ENCODE measurements at places on chromosomes 1 and 21. TPM values are rescaled to one million over a fixed set of nuclear protein-coding genes. Genes with fewer than 3 reads are reported as not detected.

- peak; percentile 51 for DNase-seq
Observed at GRCh38 chr1:154960446-154961136, 991 bp downstream of the PYGO2 start.

DNA sequence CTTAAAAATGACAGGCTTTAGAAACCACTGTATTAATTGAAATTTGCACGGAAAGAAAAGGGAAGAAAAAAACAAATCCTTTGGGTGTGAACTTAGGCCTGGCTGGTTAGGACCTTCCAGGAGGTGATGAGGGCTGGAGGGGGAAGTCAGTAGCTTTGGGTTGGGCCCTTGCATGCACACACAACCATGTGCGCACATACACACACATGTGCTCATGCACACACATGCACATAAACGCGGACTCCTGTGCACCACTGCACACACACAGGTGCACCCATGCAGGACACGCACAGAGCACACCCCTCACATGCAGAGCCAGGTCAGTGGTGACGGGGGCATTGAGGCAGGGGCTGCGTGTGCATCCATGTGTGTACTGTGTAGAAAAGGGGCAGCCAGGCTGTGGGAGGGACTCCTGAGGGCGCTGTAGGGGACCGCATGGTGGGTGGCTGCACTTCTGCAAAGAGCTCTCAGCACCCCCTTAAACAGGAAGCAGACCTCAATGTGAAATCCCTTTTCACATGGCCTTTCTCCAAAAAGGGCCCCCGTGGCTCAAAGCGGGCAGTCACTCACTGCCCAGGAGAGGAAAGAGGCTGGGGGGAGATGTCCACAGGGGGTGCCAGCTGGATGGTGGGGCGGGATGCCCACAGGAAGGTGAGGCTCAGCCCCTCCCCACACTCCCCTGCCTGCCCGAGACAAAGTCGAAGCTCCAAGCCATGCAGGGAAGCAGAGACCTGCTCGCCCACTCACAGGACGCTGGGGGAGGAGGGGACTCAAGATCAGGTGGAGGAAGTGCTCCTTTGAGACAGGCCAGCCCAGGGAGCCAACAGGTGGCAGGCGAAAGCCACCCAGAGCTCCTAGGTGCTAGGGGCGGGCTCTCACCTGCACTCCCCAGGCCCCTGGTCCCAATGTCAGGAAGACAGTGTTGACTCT is 95.2 kb downstream of the ITPKB start:
- peak; percentile 91 for DNase-seq

GRCh38 chr1:156693848-156694689 is 11.3 kb downstream of the CRABP2 start:
- no peak for DNase-seq

The TRIM46 gene
- 1.2 TPM for total RNA-seq

- DNase-seq: no peak
Observed at GRCh38 chr1:176444286-176444685, 18.7 kb upstream of the PAPPA2 start.

DNA sequence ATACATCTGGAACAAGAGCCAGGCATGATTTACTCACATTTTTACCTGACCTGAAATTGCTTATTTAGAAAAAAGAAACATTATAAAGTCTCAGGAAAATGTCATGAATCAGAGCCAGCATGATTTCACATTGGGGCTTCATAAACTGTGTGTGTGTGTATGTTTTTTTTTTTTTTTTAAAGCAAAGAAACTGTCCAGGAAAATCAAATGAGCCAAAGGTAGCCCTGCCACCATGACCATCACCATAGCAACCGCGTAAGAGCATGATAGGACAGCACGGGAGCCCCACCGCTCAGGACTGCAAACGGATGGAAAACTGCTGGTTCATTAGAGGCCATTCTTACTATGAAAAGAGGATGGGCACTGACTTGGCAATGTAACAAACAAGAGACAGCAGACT is 139.2 kb downstream of the NTMT2 start:
- no peak for DNase-seq

The CR2 gene
- total RNA-seq: 160 TPM

The BTBD8 gene
- 4.2 TPM for total RNA-seq

The OR6K3 gene
- not detected for total RNA-seq

DNA sequence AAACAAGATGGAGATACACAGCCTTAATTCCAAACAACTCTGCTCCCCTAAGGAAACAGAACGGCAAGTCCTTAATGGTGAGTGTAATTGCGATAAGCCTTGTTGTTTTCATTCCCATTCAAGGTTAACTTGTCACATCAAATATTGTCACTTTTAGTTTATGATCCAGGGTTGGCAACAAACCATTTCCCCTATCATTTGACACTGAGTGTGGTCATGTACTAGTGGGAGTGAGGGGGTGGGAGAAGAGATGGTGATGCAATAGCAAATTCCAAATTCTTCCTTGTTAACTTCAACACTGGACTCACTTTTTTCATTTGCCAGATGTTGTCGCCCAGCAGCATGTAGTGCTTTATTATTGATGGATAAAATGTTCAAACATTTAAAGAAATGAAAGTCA is 140.4 kb downstream of the ZNF326 start:
- no peak for DNase-seq

The AVPR1B gene
- not detected for total RNA-seq

DNA sequence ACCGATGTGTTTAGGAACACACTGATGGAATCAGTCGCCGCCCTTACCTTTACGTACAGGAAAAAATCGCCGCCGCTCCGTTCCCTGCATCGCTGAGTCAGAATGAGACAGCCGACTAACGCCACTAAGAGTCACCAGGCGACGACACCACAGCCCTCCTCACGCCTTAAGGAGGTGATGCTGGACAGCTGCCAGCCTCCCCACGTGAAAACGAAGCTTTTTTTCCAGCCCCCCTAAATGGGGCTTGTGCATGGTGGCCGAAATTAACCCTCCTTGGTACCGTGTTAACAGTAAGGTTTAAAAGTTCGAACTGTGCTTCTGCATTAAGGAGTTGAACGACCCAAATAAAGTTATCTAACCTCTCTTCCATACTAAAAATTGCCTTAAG is 511 bp downstream of the DNTTIP2 start:
- peak; percentile 91 for DNase-seq

- DNase-seq: no peak
Observed at GRCh38 chr1:234527346-234527745, 48.4 kb upstream of the TARBP1 start.

DNA sequence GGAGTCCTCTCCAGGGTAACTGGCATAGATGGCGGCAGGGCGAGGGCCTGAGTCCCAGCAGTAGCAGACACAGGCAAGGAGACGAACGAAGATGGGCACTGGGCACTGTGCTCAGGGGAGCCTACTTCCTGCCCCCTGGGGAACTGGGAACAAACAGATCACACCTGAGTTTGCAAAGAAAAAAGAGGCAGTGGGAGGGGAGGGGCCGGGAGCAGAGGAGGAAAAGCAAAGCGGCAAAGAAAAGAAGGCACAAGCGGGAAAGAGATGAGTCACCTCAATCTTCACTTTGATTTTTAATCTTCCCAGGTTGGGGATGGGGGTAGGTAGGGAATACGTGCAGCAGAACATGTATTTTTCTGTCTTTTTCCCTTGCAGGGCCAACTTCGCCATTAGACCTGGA is 44.0 kb downstream of the ZSCAN20 start:
- DNase-seq: no peak

- DNase-seq: no peak
Observed at GRCh38 chr1:246600579-246600978, 34.3 kb downstream of the CNST start.

The DAB1 gene
- total RNA-seq: 0.43 TPM

DNA sequence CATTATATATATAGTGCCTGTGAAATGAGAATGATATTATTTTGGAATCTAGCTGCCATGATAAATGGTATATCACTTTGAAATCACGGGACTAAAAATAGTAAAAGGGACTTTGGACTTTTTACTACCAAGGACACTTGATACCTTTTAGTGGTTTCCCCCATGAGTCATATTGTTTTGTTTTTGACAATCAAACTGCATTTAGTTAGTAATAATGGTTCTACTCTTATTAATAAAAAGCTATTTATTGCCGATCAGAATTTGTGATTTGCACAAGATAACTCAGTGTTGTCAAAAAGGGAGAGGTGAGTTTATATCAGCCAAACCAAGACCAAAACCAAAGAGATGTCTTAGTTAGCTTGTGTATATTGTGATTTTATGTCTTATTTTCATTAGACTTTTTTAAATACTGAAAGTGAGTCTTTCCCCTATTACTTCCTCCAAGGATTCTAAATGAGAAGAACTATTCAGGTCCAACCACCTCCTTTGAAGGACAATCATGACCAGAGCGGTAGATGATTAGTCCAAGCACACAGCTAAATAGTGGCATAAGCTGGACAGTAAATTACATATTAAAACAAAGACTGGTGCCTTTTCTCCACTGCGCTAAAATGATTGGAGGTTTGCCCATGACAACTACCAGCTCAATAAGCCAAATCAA is 281.7 kb upstream of the ESRRG start:
- no peak for DNase-seq

DNA sequence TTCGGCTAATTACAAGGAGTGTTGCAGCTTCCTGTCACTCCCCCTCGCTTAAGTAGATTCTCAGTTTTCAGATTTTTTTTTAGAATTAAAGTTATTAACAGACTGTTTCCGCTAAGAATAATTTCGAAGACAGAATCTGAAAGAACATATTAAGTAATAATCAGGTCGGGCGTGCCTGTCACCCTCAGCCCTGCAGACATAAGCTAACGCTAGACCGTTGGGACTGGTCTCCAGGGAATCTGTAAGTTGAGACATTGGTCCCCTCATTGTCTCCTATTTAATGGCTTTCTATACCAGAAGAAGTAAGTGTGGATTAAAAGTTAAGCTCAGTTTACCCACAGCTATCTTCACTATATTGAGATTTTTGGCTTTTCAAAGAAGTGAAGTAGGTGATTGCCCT is 14.5 kb downstream of the NMNAT1 start:
- no peak for DNase-seq

- DNase-seq: peak; percentile 95
Observed at GRCh38 chr1:43975249-43975961, 645 bp downstream of the ATP6V0B start.

GRCh38 chr1:76677416-76678405 is 189.6 kb upstream of the ST6GALNAC5 start:
- DNase-seq: no peak

The SHISAL2A gene
- total RNA-seq: 13.2 TPM

DNA sequence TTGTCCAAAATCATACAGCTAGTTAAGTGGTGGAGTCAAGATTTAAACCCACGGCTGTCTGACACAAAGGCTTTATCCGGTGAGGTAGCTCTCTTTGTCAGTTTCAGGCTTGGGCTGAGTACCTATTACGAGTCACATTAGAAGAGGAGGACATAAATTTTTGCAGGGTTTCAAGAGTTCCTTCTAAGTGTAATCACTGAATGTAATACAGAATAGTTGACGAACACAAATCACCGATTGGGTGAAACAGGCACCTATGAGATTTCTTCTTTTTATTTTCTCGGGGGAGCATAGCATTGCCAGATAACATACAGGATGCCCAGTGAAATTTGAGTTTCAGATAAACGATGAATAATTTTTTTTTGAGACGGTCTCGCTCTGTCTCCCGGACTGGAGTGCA is 847 bp downstream of the PSMD4 start:
- DNase-seq: no peak

- no peak for DNase-seq
Observed at GRCh38 chr1:218760601-218761570, 412.8 kb upstream of the LYPLAL1 start.

DNA sequence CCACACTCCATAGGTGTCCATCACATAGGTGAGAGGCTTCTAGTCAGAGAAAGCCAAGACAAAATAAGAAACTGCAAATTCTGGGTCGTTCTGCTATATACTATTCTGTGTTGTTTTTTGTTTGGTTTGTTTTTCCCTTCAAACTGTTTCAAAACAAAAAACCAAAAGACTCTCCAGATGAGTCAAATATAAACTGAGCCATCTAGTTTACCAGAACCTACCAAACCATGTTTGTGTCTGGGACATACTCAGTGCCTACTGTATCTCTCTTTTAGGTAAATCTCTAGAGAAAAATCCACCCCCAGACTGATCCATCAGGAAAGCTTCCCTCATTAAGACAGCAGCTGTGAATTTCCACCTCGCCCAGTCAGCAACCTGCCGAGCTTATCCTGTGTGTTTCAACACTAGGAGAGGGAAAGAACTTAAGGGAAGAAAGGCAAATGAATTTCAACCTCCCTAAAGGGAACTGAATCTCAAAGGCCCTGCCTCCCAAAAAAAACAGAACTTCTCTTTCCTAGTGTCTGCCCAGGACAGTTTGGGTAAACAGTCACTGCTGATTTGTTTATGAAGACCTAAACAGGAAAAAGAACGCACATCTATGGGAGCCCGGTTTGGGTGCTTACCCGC is 17.2 kb downstream of the PPT1 start:
- no peak for DNase-seq

- DNase-seq: no peak
Observed at GRCh38 chr1:53446051-53446450, 13.1 kb upstream of the DMRTB1 start.

The SELP gene
- 5.0 TPM for total RNA-seq

GRCh38 chr1:8061673-8062386 is 35.7 kb upstream of the ERRFI1 start:
- DNase-seq: no peak

GRCh38 chr1:192488058-192488457 is 87.5 kb upstream of the RGS1 start:
- no peak for DNase-seq

- DNase-seq: no peak
Observed at GRCh38 chr1:46044116-46044515, 88.3 kb downstream of the PIK3R3 start.

The FCRLA gene
- 52.5 TPM for total RNA-seq
